Activated T-cell treated with anti-CD3 and anti-CD28 coated beads for 24 hours (primary cell): ENCODE measurements at places on chromosomes 5 and 9.

- no peak for DNase-seq
Measured at GRCh38 chr5:111422747-111423720, 89.3 kb downstream of the STARD4 start.

DNA sequence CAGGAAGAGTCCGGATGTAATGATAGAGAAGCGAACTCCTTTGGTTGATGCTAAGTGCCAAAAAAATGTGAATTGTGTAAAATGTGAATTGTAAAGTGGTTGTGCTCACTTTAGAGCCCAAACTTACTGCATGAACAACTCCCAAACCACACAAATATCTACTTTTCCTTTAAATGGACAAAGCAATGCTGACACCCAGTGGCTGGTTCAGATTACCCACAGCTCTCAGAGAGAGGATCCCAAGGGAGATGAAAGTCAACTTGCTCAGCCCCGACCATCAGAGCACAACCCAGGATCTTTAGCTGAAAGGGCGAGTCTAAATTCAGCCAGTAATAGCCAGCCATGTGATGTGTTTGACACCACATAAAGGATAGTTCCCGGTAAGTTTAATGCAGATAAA, 133.7 kb downstream of the NMUR2 start:
- no peak for DNase-seq

DNA sequence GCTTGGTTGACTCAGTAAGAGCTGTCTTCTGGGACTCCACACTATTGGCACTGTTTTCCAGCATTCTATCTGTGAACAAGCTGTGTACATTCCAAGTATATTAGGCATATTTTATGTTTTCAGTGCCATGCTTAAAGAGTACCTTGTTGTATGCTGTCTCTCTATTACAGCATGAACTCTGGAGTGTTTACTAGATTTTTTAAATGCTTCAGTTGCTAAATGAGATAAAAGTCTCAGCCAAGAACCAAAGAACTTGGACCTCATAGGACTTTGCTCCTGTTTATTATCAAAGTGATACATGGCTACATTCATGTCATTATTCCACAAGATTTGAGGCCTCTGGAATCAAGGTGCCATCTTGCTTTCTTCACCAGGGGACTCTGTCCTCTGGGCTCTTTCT, 167.2 kb downstream of the C9orf152 start:
- DNase-seq = no peak

DNA sequence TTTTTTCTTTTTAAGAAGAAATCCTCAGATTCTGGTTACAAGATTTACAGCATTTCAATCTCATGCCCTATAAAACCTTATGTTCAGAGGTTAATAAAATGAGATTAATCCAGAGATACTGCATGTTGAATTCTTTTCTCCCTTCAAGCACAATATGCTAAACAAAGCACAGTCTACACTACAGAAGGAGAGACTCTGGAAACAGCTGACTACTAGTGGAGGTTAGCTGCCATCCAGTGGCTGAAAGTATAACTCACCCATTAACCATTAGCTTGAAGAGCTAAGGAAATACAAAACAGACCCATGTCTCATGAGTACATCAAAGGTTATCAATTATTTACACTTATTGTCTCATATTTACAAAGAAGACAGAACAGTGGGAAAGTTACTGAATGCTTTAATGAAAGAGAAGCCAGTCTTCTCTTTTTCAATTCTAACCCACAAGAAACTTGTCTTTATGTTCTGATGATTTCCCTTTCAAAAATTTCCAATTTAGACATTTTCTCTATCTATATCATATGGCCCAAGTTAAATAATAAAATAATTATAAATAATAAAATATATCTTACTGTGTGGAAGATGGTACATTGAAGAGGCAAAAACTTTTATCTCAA, 12.7 kb upstream of the DNAH5 start:
- DNase-seq = no peak

- no peak for DNase-seq
Measured at GRCh38 chr9:83274787-83275186, 211.8 kb upstream of the RASEF start.

GRCh38 chr9:33445389-33446239, 1.8 kb downstream of the AQP3 start:
- no peak for DNase-seq

DNA sequence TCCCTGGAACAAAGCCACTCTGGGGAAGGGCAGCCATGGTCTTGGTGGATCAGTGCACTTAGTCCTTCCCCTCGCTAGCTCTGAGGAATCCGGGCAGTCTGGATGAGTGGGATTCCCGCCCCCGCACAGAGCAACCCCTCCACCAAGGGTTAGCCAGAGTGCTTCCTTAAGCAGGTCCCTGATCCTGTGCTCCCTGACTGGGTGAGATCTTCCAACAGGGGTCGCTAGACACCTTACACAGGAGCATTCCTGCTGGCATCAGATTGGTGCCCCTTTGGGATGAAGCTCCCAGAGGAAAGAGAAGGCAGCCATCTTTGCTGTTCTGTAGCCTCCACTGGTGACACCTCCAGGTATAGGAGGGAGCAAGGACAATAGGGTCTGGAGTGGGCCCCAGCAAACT, 228.8 kb downstream of the AP3B1 start:
- no peak for DNase-seq

- DNase-seq = no peak
Measured at GRCh38 chr5:146359836-146360235, 21.2 kb downstream of the POU4F3 start.

- DNase-seq = no peak
Measured at GRCh38 chr5:21071421-21071820, 1083.4 kb upstream of the CDH18 start.

DNA sequence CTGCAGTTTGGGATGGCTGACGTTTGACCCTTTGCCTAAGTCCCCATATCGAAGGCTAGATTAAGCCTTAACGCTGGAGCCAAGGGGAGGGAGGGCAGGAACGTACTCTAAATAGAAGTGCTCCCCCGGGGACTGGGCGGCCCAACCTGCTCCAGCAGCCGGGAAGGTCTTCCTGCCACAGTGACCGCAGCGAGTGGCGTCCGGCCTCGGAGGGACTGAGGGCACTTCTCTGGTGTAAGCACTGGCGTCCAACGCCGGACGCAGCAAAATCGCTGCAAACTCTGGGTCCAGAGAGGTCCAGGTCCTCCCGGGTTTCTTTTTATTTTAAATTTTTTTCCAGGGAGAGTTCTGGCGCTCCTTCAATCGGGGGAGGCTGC, 505 bp upstream of the ACER2 start:
- DNase-seq = no peak

DNA sequence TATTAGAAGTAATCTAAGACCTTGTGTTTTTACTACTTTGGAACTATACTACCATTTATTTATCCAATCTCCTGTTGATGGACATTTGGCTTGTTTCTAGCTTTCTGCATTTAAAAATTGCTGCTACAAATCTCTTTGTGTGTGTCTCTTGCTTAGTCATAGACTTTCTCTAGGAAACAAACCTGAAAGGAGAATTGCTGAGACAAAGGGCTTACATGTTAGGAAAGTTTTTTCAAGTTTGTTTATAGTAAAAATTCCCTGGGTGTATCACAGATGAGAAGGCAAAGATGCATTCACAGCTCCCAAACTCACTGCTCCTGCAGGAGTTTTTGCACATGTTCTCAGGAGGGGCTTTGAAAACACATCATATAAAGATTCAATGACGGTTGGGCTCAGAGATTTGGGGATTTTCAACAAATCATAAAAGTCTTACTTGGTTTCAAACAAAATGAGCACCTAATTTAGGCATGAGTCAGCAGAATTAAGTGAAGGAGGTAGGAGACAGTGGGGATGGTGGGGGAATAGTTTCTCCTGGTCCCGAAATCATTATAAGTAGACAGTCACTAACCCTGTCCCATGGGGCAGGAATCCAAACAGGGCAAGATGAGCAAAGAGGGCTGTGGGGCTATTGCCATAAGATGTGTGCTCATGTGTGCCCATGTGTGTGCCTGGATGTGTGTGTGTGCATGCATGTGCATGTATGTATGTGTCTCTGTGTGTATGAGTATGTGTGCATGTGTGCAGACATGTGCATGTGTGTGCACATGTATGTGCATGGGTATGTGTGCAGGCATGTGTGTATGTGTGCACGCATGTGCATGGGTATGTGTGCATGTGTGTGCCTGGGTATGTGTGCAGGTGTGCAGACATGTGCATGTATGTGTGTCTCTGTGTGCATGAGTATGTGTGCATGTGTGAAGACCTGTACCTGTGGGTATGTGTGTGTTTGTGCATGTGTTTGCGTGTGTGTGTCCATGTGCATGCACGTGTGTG, 43.4 kb upstream of the S1PR3 start:
- no peak for DNase-seq

DNA sequence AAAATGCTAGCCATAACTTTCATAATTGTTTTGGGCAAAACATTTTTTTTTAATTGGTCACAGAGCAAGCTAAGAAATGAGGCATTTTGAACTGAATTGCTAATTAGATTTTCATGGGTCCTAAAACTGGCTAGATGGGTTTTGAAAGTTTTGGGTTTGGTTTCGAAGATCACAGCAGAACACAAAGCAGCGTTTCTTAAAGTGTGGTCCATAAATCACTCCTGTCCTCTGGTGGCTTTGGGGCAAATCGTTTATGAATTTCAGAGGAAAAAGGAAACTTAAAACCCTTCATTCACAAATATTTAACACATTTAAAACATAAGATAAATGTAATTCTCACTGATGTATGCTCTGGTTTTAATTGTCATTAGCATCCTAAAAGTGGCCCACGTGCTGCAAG, 503.7 kb downstream of the SPATA31D1 start:
- no peak for DNase-seq

DNA sequence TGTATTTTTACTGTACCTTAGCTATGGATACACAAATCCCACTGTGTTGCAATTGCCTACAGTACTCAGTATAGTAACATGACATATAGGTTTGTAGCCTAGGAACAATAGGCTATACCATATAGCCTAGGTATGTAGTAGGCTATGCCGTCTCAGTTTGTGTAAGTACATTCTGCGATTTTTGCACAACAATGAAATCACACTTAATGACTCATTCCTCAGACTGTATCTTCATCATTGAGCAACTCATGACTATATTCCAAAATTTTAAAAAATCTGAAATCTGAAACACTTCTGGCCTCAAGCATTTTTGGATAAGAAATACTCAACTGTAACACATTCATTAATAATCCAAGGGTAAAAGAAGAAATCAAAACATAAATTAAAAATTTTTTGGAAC, 666.8 kb upstream of the GRAMD2B start:
- no peak for DNase-seq

- no peak for DNase-seq
Measured at GRCh38 chr5:41935544-41935943, 10.5 kb downstream of the FBXO4 start.

DNA sequence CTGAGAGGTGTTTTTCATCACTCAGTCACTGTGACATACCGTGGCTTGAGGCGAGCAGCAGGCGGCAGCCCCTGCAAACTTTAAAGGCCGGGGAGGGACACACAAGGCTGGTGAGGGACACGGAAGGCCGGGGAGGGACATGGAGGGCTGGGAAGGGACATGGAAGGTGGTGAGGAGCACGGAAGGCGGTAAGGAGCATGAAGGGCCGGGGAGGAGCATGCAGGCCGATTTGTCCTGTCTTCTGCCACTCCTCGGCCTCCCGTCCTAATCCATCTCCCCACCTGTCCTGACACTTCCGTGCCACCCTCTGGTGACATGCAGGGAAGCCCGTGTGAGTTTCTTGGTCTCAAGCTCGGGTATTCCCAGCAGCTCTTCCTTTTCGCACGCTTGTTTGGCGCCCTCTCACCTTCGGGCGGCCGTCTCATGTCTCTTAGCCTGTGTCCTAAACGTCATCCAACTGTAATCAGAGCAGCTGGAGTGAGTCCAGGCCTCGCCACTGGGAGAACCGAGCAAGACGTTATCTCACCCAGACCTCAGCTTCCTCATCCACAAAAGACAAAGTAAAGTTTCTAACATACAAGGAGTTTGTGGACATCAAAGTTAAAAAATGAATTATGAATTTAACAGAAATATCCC, 126.5 kb downstream of the MRPL36 start:
- no peak for DNase-seq

DNA sequence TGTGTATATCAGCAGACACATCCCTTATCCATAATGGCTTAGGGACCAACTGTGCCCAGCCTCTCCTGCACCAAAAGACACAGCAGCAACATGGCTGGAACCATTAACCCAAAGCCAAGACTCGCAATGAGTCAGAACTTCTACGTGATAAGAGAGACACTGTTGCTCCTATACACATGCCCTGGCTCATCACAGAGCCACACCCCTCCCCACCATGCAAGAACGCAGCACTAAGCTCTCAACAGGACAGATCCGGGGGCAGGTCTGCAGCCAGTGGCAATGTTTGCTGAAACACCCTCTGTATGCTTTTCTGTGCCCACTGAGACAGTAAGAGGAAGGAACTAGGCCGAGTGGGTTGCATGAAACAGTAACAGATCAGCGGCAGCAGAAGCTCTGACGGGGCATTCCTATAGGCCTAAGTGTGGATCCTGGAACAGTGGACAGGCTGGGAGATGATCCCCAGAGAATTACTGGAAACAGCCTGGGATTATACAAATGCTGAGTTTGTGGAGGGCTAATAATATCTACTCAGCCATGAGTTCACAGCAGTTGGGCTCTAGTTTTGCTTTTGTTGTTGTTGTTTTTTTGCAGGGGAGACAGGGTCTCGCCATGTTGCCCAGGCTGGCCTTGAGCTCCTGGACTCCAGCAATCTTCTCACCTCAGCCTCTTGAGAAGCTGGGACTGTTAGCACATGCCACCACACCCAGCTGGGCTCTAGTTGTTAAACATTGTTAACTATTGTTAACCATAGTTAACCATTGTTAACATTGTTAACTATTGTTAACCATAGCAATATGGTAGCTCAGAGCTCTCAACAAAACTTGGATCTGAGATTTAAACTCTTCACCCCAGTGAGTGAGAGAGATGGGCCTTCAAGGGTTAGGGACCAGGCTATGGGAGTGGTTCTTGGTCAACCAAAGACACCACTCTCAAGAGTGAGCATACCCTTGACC, 41.0 kb downstream of the B4GALT1 start:
- no peak for DNase-seq

DNA sequence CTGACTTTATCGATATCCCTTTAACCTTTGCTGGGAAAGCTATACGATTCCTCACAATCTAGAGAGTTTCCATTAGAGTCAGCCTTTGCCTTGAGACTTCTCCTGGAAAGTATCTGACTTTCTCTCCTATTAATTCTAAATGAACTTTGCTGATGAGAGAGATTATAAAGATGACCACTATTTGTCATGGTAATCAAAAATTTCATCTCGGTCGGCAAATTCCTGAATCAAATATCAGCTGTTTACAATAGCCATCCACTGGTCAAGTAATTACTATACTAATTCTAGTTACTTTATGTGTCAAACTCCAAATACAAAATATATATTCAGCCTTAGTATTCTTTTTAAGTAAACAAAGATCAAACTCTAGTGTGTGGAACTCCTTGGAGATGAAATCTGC, 164.4 kb upstream of the ITGA1 start:
- no peak for DNase-seq
